Naive B cell (primary cell): ENCODE measurements at places on chromosomes 16 and 17.

DNA sequence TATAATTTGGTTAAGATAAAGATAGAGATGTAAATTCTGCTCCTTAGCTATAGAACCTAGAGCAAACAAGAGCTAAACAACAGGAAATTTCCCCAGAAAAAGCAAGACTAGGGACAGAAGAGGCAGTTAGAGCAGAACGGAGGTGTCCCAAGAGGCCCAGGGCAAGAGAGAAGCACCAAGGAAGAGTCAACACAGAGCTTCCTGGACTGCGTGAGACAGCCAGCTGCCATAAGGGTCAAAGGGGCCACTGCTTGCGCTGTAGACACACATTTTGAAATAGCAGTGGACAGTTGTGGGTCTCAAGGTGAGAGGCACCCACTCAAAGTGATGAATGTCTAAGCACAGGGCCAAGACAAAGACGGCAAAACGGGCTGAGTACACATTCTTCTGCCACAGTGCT lies 156.6 kb downstream of the PARN start:
- no peak for DNase-seq

DNA sequence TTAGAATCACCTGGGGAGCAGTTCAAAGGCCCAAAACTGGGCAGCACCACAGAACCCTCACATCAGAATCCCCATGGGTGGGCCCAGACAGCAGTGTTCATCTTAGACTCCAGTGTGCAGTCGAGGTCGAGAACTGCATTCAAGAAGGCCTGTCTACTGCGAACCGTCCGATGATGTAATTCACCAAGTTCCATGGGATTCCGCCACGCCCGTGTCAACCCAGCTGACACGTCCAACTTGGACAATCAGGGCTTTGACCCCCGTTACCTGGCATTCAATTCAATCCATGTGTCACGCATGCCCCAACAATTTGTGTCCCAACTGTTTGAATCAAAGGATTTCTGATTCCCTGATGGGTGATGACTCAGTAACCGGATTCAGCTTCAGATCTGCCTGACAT lies 9.2 kb downstream of the HSBP1 start:
- DNase-seq, result no peak

GRCh38 chr17:45939395-45939794 lies 45.0 kb downstream of the MAPT start:
- DNase-seq, result no peak

DNA sequence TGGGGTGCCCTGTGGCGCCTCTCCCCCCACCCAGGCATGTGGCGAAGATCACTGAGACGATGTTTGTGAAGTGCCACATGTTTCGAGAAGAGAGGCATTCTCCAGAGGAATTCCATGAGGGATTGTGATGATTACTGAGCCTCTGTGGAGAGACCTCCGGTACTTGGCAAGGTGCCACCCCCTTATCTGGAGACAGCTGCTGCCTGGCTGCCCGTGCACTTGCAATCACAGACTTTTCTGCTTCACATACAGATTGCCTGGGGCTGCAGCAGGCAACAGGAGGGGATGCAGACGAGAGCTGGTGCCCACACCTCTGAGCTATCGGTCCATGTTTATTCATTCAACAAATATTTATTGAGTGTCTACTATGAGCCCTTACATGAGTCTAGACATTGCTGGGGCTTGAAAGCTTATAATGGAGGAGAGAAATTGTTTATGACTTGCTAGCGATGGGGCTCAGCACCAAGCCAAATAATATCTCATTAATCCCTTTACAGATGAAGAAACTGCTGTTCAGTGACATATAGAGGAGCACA lies 317.2 kb upstream of the ZFHX3 start:
- DNase-seq, result no peak

GRCh38 chr16:915546-915945 lies 55.2 kb downstream of the LMF1 start:
- DNase-seq, result no peak

- no peak for DNase-seq
Measured at GRCh38 chr17:11598274-11599221, at the start of gene DNAH9. Gene DNAH9 (plus strand): TSS chr17:11598470. CDS start chr17:11598499, 29 bp downstream.

- no peak for DNase-seq
Measured at GRCh38 chr17:64186171-64187092, 56.5 kb upstream of the ERN1 start.

DNA sequence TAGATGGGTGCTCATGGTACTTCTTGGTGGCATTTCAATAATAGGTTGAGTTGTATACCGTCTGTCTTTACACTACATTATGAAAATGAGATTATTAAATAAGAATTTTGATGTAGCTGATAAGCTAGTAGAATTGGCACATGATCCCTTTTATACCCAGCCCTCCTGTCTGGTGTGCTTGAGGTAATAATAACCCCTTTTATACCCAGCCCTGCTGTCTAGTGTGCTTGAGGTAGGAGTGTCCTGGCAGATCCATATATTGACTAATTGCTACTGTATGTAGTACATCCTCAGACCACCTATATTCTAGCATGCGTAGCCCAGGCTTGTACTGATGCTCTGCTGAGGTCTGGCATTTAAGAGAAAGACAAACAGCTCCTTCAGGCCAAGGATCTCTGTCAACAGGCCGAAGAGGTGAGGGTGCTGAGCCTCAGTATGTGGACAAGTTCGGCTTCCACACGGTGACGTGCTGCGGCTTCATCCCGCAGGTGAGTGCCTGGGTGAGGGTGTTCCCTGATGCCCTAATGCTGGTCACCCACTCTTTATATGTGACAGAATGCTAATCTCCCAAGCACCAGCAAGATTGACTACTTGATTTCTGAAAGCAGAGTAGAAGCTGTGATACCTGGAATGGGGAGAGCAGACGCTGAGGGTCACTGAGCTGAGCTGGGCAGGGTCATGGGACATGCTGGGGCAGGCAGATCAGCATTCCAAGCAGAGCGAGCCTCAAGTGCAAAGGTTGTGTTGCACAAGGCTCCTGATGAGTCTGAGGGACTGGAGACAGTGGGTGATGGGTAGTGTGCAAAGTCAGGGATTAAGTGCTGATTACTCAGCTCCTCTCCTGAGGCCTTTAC lies 5.7 kb downstream of the FN3K start:
- no peak for DNase-seq

DNA sequence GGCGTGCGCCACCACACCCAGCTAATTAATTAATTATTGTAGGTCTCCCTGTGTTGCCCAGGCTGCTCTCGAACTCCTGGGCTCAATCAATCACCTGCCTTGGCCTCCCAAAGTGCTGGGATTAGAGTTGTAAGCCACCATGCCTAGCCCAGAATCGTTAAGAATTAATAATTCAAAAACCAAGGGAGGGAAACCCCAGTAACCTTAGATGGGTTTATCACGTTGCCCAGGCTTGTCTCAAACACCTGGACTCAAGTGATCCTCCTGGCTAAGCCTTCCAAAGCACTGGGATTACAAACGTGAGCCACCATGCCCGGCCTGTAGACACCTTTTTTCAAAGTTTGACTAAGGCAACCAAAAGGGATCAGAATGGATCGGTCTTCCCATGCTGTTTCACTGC lies 21.6 kb downstream of the CD300LF start:
- no peak for DNase-seq

GRCh38 chr16:23333034-23333579 lies 31.0 kb downstream of the SCNN1B start:
- DNase-seq, result no peak

DNA sequence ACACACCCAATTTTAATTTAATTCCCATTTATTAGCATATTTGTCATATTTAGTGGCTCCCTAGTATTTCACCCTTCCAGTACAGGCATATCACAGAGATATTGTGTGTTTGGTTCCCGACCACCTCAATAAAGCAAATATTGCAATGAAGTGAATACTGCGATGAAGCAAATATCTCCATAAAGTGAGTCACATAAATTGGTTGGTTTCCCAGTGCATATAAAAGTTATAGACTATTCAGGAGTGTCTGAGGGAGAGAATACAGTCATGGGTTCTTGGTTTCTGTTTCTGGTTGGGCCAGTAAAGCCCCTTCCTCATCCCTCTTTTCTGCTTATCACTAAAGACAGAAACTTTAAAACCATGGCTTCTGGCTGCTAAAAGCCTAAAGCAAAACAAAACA lies 295.4 kb upstream of the AXIN2 start:
- DNase-seq, result no peak

DNA sequence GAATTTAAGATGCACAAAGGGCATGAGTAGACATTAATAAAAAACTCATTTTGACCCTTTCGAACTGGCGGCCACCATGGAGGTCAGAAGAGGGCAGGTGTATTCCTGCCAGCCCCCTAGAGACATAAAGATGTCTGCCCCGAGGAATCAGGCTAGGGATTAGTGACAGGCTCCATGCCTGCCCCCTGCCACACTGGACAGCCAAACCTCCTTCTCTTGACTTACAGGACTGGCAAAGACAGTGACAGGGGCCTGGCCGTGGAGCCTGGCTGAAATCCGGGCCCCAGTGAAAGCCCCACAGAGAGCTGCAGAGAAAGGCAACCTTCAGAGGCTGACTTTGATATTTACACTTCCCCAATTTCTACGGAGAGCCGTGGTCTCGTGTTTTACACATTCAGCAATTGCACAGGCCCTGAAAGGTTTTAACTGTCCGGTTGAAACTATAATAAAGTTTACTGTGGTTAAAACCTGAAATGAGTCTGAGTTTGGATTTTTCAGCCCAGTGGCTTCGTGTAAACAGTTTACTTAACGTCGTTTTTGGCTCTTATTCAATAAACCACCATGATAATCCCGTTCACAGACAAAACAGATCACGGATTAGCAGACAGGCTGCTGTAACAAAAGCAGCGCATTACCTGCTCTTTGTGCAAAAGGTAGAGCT lies 243.9 kb upstream of the MYOCD start:
- no peak for DNase-seq

DNA sequence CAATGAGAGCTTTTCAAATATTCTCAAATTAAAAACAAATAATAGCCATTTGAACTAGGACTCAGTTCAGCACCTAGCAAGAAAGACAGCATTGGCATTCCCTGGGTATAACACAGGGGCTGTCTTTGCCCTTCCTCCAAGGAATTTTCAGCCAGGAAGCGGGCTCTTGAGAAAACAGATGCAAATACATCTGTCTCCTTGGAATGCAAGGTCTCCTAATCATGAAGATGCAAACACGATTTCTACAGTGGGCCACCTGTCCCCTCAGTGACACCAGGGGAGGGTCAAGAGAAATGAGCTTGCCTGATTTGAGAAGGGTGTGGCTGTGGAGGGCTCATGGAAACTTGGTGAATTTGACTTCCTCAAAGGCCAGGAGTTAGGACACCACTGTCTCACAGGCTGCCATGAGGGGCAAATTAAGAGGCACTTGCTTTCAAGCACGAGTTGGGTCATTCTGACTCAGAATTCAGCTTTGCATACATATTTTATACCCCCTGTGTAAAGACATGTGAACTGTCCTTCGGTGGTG lies 24.5 kb upstream of the SUPT4H1 start:
- no peak for DNase-seq

DNA sequence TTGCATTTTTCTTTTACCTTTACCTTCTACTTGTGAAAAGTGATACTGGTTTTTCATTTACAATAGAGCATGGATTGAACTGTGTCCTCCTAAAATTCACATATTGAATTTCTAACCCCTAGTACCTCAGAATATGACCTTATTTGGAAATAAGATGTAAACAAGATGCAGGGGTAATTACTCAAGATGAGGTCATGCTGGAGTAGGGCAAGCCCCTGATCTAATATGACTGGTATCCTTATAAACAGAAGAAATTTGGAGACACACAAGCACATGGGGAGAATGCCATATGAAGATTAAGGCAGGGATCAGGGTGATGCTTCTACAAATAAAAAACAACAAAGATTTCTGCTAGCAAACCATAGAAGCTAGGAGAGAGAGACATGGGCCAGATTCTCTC lies 12.2 kb downstream of the MYH13 start:
- no peak for DNase-seq
